Hematopoietic multipotent progenitor cell treated with erythropoietin and hydrocortisone succinate and interleukin-3 and kit ligand, for 4 days (in vitro differentiated cells): ENCODE measurements at places on chromosomes 16 and 17.

DNA sequence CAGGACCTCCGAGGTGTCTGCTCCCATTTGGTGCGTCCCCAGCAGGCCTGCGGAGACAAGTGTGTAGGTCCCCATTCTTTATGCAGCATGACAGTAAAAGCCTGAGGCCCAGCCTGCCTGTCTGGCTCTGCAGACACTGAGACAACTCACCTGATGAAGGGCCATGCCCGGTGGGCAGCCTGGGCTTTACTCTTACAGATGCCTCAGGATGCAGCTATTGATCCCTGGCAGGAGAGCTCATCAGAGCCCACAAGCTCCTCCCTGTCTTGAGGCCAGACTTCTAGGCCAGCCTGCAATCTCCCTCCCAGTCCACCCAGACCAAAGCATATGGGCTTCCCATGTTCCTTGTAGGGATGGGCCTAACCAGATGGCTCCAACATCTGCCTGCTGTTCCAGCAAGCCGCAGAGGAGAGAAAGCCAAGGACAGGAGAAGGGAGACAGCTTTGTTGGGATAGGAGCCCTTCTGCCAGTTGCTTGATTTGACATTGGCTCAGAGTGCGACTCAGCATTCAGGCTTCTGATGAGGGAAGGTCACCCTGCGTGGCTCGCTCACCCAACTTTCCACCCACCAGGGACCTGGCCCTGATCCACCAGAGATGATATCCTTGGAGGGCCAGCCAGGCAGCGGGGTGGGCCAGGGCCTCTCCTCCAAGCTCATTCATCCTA, 87.5 kb downstream of the SOCS1 start:
- no peak for DNase-seq

- DNase-seq: no peak
These were observed 32.2 kb downstream of the SRL start for GRCh38 chr16:4209666-4210065.

- peak; percentile 81 for DNase-seq
These were observed 11.5 kb upstream of the ZC3H18 start for GRCh38 chr16:88558457-88559442.

GRCh38 chr17:59830007-59830630, 62.6 kb downstream of the TUBD1 start:
- no peak for DNase-seq

- DNase-seq: peak; percentile 31
These were observed 107.8 kb downstream of the GNAO1 start for GRCh38 chr16:56298948-56299596.

DNA sequence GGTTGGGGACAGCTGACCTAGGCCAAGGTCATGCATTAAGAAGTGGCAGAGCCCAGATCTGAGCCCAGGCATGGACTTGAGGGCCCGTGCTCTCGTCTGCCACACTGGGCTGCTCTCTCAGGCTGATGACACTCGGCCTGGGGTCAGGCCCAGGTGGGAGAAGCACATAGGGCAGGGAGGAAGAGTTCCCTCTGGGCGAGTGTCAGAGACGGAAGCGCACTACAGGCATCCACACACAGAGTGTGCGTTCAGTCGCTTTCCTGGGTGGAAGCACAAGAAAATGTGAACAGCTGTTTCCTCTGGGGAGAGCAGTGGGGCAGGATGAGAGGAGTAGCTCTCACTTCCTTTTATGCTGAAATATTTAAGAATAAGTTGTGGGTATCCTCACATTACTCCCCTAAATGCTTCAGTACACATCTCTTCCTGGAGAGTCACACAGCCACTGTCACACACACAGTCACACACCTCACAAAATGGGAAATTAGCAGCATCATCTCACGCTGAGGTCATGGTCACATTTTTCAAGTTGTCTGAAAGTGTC, 59.7 kb downstream of the B9D1 start:
- DNase-seq: peak; percentile 21

DNA sequence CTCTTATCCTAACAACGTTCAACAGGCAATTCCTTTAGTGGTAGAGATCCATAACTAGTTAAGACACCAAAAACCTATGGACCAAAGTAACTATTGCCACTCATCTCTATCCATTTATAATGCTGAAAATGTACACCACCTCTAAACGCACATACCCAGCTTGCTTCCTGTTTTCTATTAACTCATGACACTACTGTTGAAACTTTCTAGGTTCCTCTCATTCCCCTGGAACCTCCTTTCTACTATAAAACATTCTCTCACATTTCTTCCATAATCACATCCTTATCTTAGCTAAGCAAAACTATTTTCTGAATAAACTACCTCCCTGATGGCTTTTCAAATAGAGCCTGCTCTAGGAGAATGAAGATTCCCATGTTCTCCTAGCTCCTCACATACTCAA, 42.9 kb upstream of the KSR1 start:
- peak; percentile 31 for DNase-seq

GRCh38 chr17:60559995-60560859, 34.2 kb upstream of the APPBP2 start:
- DNase-seq: no peak

GRCh38 chr16:87790292-87791100, 24.7 kb upstream of the KLHDC4 start:
- no peak for DNase-seq

GRCh38 chr17:78130090-78130436, 508 bp upstream of the TMC8 start:
- DNase-seq: peak; percentile 87

DNA sequence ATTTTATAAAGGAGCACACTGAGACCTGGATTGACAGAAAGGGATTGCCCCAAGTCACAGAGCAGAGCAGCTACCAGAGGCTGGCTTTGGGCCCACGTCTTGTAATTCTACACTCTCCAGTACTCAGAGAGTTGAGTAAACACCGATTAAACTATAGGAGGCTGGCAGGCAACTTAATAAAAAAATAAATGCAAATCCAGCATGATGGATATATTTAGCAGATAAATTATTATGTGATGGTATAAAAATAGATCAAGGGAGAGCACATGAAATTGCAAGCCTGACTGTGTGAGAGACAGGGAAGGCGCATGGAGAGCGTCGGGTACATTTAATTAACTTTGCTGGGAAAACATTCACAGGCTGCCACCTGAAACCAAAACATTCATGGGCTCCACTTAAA, 87.7 kb upstream of the CCL2 start:
- no peak for DNase-seq

GRCh38 chr17:32871746-32872145, 5.2 kb downstream of the MYO1D start:
- DNase-seq: peak; percentile 50

DNA sequence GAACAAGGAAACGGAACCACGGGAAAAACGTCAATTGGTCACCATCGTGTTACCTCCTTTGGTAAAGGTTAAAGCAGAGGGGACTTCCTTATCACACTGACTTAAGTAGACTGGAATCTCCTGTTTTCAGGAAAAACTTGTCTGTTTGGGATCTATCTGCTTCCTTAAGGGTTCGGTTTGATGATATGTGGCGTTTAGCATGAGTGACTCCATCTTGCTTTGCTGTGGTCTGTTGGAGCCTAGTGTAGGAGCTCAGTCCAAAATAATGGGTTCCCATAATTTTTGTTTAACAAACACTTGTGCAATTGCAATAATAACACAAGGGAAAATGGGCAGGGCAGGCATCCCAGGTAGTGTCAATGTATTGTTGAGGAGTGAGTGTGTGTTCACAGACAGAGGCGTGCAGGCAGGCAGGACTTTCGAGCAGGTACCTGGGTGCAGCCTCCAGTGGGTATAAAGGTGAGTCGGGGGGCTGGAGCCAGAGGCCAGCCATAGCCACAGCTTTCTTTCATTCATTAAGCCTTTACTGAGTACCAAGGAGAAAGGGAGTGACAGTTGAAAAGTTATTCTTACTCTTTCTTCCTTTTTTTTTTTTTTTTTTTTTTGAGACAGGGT, 4.3 kb upstream of the ENGASE start:
- no peak for DNase-seq

- no peak for DNase-seq
These were observed 82.2 kb downstream of the SPECC1 start for GRCh38 chr17:20091174-20092029.

- no peak for DNase-seq
These were observed 5.2 kb downstream of the PDP2 start for GRCh38 chr16:66885491-66885890.

DNA sequence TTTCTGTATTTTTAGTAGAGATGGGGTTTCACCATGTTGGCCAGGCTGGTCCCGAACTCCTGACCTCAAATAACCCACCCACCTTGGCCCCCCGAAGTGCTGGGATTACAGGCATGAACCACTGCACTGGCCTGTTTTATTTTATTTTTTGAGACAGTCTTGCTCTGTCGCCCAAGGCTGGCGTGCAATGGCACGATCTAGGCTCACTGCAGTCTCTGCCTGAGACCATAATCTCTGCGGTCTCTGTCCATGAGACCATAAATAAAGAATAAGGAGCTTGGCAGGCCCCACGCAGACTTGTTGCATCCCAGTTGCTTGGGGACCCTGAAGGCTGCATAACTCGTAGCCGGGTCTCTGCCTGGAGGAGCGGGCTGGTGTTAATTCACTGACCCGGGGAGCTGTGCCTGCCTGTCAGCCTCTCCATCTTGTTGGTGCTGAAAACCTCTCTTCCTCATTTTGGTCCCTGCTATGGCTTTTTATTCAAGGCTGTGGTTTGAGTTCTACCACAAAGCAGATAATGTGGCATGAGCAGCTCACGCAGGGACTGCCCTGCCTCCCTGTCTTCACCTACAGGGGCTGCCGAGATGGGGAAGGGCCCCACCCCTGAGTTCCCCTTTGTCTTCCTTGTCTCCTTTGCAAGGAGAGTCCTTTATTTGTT, 82.1 kb downstream of the MSI2 start:
- peak; percentile 92 for DNase-seq

DNA sequence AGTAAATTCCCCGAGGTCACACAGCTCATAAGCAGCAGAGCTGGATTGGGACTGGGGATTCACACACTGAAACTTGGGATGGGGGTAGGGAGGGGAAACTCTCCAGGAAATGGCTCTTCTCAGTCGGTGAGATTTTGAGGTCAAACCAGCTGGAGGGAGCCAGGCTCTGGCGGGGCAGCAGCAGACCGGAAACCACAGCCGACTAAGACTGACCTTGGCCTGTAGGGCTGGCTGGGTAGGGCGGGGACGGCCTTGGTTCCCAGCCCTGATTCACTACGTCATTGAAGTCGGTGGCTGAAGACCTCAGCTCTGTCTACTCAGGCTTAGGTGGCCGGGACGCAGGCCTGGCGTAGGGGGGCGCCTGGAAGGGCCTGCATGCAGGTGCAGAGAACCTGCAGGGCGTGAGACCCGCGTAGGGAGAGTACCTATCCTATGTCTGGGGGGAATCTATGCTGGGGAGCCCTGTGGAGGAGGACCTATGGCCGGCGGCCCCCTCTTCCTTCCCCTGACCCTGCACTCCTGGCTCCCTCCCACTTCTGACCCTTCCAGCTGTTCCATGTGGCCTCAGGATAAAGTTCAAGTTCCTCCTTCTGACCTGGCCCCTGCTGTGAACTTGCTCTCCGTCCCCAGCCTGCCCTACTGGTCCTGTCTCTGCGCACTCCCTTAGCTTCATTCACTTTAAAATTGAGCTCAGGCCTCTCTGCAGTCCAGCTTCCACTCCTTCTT, 11.9 kb upstream of the SLC4A1 start:
- peak; percentile 86 for DNase-seq

DNA sequence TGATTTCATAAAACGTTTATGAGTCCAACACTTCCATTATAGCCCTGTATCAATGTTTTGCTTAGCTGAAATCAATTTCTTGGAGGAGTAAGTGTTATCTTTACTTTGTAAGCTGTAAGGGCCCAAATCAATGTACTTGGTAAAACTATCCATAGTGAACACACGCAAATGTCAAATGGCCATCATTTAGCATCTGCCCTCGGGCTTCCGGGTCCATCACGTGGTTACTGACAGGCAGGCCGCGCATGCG, 687 bp upstream of the NARF start:
- DNase-seq: peak; percentile 98

- DNase-seq: no peak
These were observed 17.6 kb downstream of the CDK5R1 start for GRCh38 chr17:32504166-32504990.

- no peak for DNase-seq
These were observed 116.5 kb downstream of the BANP start for GRCh38 chr16:88067530-88068411.

GRCh38 chr16:82152196-82152595, 17.8 kb downstream of the MPHOSPH6 start:
- no peak for DNase-seq

DNA sequence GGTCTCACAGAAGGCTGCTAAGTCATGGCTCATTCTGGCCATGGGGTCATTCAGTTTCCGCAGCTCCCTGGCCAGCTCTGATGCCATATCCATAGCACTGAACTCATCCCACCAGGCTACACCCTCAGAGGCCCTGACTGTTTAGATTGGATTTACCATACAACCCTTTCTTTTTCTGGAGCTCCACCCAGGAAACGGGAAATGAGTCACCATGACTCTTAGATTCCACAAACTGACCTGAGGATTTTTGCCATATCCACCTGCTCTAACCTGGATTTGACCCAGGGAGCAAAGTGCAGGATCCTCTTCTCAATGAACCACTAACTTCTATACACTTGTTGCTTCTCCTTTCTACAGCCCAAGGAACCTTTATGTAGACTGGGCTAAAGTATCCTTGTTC, 20.3 kb upstream of the CALB2 start:
- DNase-seq: no peak

- no peak for DNase-seq
These were observed 23.4 kb downstream of the NGFR start for GRCh38 chr17:49518346-49519078.

DNA sequence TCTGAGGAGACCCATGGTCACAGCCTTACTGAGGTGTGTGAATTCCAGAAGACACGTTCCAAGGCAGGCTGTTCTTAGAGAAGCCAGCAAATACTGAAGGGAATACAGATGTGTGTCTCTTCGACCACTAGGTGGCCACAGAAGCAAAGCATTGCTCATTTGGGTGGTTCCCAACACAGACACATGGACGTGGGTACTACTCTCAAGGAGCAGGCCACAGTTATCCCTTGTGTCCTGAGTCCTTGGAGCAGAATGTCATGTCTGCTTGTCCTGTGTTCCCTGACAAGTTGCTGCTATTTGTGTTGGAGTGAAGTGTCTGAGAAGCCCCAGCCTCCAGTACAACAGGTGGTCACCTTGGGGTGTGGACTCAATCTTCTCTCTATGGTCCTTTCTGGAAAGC, 30.3 kb downstream of the HMOX2 start:
- peak; percentile 92 for DNase-seq

DNA sequence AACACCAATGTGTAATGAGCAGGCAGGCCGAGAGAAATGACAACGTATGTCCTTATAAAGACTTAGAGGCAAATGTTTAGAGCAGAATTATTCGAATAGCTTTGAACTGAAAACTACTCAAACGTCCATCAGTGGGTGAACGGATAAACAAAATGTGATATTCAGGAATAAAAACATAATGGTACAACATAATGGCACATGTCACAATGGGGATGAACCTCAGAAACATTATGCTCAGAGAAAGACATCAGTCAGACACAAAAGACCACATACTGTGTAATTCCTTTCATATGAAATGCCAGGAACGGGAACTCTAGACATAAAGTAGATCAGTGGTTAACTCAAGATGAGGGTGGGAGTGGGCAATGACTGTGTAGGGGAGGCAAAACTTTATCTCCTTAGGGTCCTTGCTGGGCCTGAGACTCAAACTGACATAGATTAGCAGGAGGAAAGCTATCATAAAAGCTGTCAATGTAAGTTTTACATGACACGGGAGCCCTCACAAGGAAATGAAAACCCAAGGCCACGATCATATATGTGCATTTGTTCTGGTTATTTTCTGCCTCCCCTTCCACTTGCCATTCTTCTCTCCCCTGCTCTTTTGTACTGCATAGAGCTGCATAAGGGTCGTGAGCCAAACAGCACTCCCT, 14.8 kb upstream of the ARL4D start:
- no peak for DNase-seq

GRCh38 chr17:522919-523318, 170.3 kb upstream of the RPH3AL start:
- DNase-seq: no peak
